ENCODE measurements at places on chromosomes 1 and 21. TPM values are rescaled to one million over a fixed set of nuclear protein-coding genes. Genes with fewer than 3 reads are reported as not detected.

PFKFB2 gene
- 9.3 TPM for total RNA-seq

RIIAD1 gene
- not detected for total RNA-seq

GBP2 gene
- total RNA-seq: 49.8 TPM

TMEM183A gene
- total RNA-seq: 60.9 TPM

CDC7 gene
- total RNA-seq: 26.1 TPM

OR2T35 gene
- total RNA-seq: not detected

LAMC2 gene
- 4.3 TPM for total RNA-seq

SYTL1 gene
- 12.8 TPM for total RNA-seq

DNA sequence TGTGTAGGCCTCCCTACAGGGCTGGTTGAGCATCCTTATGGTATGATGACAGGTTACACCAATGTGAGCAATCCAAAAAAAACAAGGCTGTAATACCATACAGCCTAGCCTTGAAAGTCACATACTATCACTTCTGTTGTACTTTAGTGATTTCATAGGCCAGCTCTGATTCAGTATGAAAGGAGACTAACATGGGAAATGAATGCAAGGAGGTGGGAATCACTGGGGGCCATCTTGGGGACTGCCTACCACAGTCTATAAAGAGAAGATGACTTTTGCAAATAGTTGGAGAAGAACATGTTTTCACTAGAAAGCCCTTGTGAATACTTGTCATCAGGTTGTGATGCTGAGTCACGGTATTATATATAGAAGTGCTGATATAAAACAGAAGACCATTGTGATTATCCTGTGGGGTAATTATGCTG is 270.7 kb downstream of the S1PR1 start:
- DNase-seq: no peak

- no peak for DNase-seq
These were observed 58.2 kb downstream of the GADD45A start for GRCh38 chr1:67743072-67743725.

- no peak for DNase-seq
These were observed 201.5 kb downstream of the S1PR1 start for GRCh38 chr1:101438359-101438758.

GRCh38 chr1:41357451-41358101 is 3.7 kb upstream of the FOXO6 start:
- no peak for DNase-seq

- no peak for DNase-seq
These were observed 14.2 kb downstream of the KIAA2013 start for GRCh38 chr1:11912000-11912399.

DNA sequence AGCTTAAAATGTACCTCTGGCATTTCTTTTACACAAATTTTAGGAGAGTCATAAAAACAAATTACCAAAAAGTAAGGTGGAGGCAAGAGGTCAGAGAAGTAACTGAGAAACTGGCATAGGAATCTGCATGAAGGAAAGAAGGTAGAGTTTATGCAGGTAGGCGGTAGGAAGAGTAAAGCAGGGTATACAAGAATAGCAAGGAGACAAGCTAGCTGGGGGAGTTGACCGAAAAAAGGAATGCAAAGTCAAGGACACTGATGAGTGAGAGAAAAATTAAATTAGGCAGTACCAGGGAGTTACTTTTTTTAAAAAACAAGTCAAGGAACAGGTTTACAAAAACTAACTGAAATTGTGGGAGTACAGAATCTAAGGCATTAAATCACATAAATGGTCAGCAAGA is 56.0 kb downstream of the FOXJ3 start:
- DNase-seq: no peak

GRCh38 chr21:36728371-36729111 is 29.6 kb downstream of the SIM2 start:
- DNase-seq: no peak

- no peak for DNase-seq
These were observed 101.0 kb downstream of the ELAVL4 start for GRCh38 chr1:50209749-50210148.

GRCh38 chr1:3837200-3837599 is 19.8 kb downstream of the CEP104 start:
- DNase-seq: no peak

GRCh38 chr1:229159668-229160544 is 111.0 kb upstream of the RAB4A start:
- no peak for DNase-seq
